ENCODE measurements at places on chromosomes 16 and 17.

GRCh38 chr17:69884356-69884755 is 190.7 kb upstream of the KCNJ16 start:
- no peak for DNase-seq

- no peak for DNase-seq
These were observed at the start of gene CENPV for GRCh38 chr17:16353317-16354174. Gene CENPV, minus strand, starts transcription at chr17:16353469. Its CDS starts 33 bp downstream, at chr17:16353436.

DNA sequence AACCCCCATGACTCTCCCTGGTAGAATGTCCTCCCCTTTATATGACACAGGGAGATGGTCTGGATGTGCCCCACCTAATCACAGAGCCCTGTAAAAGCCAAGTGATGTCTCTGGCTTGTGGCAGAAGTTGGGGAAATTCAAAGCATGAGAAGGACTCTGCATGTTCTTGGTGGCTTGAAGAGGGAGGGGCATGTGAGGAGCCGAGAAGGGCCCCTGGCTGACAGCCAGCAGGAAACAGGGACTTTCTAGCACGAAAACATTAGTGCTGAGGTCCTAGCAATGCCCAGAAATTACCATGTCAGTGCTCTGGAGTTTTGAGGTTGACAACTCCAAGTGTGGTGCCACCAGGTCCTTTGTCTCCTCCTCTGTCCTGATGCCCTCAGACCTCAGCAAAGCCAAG is 75.9 kb downstream of the USP22 start:
- no peak for DNase-seq

DNA sequence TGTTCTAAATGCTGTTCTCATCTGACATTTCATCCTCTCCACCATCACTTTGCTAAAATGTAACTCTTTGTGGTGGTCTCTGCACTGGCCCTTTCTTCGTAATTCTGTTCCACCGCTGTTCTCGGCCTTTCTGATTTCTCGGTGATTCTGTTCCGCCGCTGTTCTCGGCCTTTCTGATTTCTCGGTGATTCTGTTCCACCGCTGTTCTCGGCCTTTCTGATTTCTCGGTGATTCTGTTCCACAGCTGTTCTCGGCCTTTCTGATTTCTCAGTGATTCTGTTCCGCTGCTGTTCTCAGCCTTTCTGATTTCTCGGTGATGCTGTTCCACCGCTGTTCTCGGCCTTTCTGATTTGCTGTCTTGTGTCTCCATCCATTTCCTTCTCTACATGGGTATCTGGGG is 12.3 kb downstream of the FOXF1 start:
- DNase-seq = no peak

DNA sequence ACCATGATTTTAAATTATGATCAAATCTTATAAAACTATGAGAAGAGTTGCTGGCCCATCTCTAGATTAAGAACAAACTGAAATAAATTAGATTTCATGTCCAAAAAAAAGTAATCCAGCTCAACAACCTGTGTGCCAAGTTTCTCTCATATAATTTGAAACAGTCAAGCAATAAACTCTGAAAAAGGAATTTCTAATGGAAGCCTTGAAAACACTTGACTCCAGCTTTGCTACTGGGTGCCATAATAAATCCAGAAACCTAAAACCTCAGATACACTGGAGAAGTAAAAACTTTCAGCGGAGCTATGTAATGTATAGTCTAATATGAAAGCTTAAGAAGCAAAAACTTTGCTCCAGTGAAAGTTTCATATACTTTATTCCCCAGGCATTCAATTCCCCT is 25.5 kb downstream of the RPGRIP1L start:
- no peak for DNase-seq

GRCh38 chr17:77148077-77148939 is 7.5 kb downstream of the SEC14L1 start:
- no peak for DNase-seq

All from vagina (tissue), 2 donors.